ENCODE measurements at places on chromosomes 1 and 21.

DNA sequence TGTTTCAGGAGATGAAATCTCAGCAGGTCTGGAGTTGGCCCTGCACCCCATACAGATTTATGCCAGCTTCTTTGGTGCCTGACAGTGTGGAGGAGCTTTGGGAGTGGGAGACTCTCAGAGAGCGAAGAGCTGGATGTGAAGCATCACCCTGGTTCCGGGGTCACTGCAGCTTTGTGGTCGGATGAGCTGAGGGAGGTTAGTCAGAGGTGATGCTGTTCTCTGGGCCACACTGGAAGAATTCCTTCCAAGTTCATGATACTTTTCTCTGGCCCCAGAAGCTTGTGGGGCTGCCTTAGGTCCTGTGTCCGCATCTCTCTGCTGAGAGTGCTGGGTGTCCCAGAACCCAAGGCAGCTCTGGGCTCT is 467.8 kb downstream of the CAMTA1 start:
- peak; percentile 36 for DNase-seq

- DNase-seq = no peak
These were observed 76.4 kb upstream of the DSCAM start for GRCh38 chr21:40923407-40923806.

- DNase-seq = peak; percentile 47
These were observed 8.6 kb upstream of the FOXE3 start for GRCh38 chr1:47407481-47407880.

- no peak for DNase-seq
These were observed 41.6 kb downstream of the NUAK2 start for GRCh38 chr1:205279986-205280385.

GRCh38 chr21:46472246-46472645 is 13.6 kb downstream of the DIP2A start:
- no peak for DNase-seq

- peak; percentile 35 for DNase-seq
These were observed 1.2 kb upstream of the TSPAN2 start for GRCh38 chr1:115090540-115090939.

All from EH (cell line).